Stimulated activated naive B cell treated with anti-CD40 and anti-IgM and Interleukin-4, amounts not matched to agents 10 μg/mL and 1 μg/mL and 100 μg/mL, for 72 hours (primary cell): ENCODE measurements at places on chromosomes 16 and 17.

DNA sequence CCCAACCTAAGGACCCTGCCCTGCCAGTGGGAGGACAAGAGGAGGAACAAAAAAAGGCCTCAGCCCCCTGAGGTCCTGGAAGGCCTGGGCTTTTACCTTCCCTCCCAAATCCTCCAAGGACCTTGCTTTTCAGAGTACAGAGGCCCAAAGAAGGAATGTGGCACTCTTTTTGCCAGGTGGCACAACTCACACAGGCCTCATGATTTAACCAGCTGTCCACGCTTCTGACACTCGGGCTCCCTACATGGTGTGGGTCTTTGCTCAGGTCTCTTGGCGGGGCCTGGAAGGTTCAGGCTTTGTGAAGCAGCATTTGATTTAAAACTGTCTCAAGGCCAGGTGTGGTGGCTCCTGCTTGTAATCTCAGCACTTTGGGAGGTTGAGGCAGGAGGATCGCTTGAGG, 120.6 kb downstream of the ABCC6 start:
- no peak for DNase-seq

- no peak for DNase-seq
Measured at GRCh38 chr16:26335236-26335853, 643.6 kb downstream of the HS3ST4 start.

GRCh38 chr17:4973256-4974114, 5.9 kb upstream of the SPAG7 start:
- DNase-seq = no peak

DNA sequence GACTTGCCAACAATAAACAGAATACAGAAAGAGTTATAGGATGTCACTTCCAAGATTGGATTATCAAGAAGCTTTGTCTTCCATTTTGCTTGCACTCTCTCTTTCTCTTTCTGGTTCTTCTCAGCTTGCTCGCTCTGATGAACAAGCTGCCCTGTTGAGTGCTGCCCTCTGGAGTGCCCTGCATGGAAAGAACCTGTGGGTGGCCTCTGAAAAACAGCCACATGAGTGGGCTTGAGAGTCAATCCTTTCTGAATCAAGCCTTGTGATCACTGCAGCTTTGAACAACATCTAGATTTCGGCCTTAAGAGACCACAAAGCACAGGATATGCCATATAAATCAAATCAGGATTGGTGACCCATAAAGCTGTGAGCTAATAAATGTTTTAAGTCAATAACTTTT, 185.1 kb downstream of the KIF2B start:
- DNase-seq = no peak

- no peak for DNase-seq
Measured at GRCh38 chr16:57061084-57061905, 31.1 kb upstream of the CPNE2 start.

- no peak for DNase-seq
Measured at GRCh38 chr17:5552841-5553240, 31.5 kb downstream of the NLRP1 start.

DNA sequence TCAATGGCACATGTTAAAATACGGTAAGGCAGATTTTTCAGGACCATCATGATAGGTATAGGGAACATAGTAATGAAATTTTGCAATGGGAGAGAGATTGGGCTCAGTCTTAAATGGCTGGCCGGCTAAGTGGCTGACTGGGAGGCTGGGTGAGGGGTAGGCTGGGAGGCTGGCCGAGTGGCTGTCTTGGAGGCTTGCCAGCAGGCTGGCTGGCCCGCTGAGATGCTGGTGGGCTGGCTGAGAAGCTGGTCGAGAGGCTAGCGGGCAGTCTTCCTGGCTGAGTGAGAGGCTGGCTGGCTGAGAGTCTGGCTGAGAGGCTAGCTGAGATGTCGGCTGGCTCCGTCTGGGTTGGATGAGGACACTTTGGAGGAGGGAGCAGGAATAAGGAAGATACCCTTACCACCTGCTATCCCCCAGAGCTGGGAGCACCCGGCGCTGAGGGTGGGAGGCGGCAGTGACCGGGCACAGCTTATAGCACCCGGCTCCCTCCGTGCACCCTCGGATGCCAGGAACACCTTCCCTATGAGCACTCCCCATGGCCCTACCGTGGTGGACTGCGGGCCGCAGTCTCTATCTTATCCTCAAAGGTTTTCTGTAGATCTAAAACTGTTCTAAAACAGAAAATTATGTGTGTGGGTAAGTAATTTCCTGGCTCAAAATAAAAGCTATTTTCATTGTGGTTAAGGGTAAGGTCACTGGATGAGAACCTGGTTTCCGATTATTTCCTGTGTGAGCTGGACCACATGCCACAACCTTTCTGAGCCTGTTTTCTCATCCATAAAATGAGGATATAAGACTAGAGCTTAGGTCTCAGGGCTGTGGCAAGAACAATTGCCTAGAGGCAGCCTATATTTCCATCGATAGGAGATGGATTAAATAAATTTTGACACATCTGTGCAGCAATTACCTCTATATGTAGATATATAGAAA, 34.5 kb upstream of the TMC5 start:
- no peak for DNase-seq

- DNase-seq = no peak
Measured at GRCh38 chr17:70086516-70086915, 11.5 kb downstream of the KCNJ16 start.

DNA sequence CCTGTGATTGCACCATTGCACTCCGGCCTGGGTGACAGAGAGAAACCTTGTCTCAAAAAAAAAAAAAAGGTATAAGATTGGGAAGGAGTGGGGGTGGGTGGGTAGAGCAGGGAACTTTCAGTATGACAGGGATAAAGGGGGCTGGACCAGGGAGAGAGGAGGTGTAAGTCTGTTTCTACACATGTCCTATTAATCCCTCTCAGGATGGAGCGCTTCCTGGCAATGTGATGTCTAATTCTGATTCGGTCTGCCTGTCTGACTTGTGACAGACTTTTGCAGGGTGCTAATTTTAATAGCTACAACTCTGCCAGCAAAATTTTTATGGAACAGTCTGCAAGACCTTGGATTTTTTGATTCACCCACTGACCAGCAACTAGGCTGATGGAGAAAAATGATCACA, 53.8 kb upstream of the SLC25A19 start:
- DNase-seq = no peak

DNA sequence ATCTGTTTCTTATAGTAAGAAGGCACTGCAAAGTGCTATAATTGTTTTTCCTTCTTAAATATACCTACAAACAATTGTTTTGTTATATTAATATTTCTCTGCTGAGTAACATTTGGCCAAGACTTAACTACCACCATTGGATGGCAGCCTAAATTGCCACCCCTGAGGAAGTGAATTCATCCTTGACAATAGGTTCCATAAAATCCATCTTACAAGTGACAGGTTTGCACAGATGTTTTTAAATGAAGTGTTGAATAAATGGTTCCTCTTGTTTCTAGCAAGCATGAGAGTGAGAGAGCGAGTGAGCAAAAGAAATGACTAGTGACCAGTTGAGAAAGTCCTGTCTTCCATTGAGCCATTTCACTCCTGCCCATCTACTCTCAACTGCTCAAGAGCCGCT, 8.3 kb upstream of the MPHOSPH6 start:
- DNase-seq = no peak

DNA sequence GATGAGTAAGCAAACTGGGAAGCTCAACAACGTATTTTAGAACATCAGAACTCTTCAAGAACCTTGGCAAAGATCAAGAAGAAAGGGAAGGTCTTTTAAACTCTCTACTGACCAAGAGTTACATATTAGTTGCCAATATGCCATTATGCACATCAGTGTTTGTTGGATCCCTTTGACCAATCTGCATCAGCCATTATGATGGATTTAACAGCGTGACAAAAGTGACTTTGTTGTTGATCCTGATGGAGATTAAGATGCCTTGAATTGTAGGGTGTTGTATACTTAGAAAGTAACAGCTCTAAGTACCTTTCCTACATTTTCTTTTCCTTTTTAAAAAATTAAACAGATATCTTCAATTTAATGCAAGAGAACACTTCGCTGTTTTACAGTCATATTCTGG, 108.5 kb downstream of the CA4 start:
- no peak for DNase-seq
